K562 (cell line): ENCODE measurements at places on chromosomes 11 and 22.

DNA sequence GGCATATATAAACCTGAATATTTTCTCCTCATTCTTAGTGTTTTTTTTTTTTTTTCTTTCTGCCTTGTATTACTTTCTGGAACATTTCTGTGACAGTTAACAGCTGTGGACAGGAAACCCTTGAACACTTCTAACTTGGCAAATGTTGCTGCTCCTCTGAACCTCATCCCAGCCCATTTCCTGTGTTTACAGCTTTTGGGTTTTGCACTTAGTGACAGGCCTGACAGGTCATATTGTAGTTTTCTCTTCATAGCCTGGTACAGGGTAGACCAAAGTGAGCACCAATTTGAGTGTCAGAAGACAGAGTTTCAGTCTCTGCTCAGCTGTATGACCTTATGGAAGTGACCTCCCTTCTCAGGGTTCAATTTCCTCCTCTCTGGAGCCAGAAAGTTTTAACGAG is 91.6 kb downstream of the STIM1 start:
- DNase-seq: no peak

- DNase-seq: no peak
Measured at GRCh38 chr11:133123366-133123765, 408.9 kb downstream of the OPCML start.

- DNase-seq: no peak
Measured at GRCh38 chr22:17874231-17874905, 100.1 kb upstream of the BID start.

- DNase-seq: peak; percentile 31
Measured at GRCh38 chr11:73141309-73142127, 600 bp downstream of the FCHSD2 start.

- DNase-seq: no peak
Measured at GRCh38 chr11:57095417-57095816, 86.3 kb upstream of the LRRC55 start.

DNA sequence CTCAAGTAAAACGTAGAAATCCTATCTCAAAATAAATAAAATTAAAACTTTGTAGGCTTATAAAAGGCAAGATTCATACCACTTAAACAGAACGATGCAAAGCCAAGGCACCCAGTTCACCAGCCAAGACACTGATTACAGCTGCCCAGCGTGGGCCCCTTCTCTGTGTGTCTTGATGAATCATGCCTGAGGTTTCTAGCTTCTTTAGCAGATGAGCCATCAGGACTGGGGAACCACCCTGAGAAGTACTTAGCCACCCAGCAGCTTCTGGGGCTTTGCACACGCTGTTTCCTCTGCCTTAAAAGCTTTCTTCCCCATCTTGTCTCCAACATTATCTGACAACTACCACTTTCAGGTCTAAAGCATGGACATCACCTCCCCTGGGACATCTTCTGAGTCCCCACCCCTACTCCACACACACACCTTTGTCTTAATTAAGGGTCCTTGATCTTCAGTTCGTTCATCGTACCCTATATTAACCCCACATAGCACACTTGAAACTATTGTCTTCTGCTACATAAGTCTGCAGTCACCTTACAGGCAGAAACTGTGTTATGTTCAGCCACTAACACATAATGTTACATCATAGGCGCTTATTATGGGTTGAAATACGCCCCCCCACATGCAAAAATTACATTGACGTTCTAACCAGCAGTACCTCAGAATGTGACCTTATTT is 8.7 kb upstream of the LAYN start:
- no peak for DNase-seq

DNA sequence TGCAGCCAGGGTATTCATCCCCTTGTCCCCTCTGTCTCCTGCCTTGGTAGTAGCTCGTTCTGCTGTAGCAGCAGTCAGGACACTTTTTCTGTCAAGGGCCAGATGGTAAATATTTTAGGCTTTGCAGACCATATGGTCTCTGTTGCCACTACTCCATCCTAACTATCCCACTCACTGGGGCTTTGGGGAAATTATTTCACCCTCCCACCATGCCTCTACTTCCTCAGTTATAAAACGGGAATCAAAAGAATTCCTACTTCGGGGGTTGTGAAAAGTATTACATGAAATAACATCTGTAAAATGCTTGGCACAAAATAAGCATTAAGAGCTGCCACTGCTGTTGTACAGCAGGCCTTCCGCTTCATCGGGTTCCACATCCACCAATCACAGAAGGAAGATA is 89.9 kb upstream of the LDLRAD3 start:
- DNase-seq: no peak

DNA sequence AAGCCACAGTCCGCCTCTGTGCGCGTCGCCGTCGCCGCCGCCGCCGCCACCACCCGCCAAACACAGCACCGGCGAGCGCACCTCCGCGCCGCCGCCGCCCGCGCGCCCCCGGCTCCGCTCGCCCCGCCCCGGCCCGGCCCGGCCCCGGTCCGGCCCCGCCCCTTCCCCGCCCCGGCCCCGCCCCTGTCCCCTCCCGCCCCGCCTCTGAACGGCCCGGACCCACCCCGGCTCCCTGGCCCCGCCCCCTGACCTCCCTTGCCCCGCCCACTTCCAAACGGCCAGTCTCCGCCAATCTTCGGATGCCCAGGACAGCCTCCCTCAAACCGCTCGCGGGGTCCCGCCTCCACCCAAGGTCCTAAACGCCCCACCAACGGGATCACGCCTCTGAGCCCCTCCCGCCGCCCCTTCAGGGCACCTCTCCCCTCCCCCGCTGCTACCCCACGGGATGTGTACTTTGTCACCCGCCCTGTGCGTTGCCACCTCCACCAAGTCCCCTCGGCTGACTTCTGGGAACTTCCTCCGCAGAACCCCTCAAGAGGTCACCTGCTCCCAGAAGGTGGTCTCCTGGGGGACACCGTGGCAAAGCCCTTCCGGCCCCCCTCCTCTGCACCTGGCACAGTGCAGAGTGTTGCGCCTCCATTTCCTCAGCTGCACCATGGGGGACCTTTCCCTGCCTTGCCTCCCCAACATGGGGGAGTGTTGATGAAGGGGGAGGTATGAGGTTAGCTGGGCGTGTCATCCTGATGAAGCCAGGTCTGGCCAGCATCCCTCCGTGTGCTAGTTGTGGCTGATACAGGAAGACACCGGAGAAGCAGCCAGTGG is at the start of gene KIAA0930:
TSS of gene KIAA0930 (minus strand) at position 85 of the 822 bp plus-strand sequence. CDS start 191 bp downstream, outside the sequence.
- peak; percentile 98 for DNase-seq

- no peak for DNase-seq
Measured at GRCh38 chr11:87443707-87444106, 406.0 kb downstream of the TMEM135 start.

- DNase-seq: no peak
Measured at GRCh38 chr11:27700351-27701301, at the start of gene BDNF. Gene BDNF, minus strand, starts transcription at chr11:27700455. Its CDS starts 41,891 bp downstream, at chr11:27658564.

DNA sequence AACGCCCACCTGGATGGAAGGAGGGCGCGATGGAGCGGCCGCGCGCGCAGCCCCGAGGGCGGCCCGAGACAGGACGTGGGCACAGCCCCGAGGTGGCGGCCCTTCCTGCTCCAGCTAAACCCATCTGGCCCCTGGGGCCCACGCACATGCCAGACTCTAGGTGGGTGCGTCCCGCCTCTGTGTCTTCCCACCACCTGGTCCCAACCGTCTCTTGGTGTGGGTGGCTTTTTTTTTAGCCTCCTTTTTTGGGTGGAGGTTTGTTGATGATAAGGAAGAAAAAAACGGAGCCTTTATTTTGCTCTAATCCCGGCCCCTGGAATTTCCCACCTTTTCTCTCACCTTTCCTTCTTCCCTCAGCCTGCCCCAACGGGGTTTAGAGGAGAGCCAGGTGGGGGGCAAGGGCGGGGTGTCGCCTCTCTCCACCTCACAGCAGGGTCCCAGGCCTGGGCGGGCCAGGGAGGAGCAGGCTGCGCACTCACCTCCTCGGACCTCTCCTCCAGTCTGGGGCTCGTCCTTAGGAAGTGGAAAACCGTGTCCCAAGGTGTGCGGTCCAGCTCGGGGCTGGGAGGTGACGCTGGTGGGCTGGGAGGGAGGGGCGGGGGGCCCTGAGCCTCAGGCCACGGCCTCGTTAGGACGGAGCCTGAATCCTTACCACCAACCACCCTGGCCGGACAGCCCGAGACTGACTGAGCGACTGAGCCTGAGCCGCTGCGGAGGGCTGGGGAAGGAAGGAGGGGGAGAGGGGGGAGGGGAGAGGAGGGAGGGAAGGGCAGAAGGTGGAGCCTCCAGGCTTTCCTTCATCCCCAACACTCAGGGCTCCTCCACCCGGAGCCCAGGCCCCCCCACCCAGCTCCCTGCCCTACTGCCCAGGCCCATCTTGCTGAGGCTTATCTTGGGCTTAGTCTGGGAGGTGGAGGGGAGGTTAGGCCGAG is at the start of gene SOX10:
TSS of gene SOX10 (minus strand) at position 696 of the 932 bp plus-strand sequence. CDS start 771 bp downstream, outside the sequence.
- DNase-seq: no peak

GRCh38 chr11:100639140-100639539 is 47.9 kb upstream of the ARHGAP42 start:
- no peak for DNase-seq

GRCh38 chr11:104916442-104916841 is 18.2 kb upstream of the CASP12 start:
- no peak for DNase-seq

- no peak for DNase-seq
Measured at GRCh38 chr11:119169282-119169719, 776 bp downstream of the NLRX1 start.

- no peak for DNase-seq
Measured at GRCh38 chr11:65585396-65586246, 9.8 kb downstream of the EHBP1L1 start.

GRCh38 chr11:128188346-128189004 is 398.9 kb downstream of the ETS1 start:
- DNase-seq: no peak

DNA sequence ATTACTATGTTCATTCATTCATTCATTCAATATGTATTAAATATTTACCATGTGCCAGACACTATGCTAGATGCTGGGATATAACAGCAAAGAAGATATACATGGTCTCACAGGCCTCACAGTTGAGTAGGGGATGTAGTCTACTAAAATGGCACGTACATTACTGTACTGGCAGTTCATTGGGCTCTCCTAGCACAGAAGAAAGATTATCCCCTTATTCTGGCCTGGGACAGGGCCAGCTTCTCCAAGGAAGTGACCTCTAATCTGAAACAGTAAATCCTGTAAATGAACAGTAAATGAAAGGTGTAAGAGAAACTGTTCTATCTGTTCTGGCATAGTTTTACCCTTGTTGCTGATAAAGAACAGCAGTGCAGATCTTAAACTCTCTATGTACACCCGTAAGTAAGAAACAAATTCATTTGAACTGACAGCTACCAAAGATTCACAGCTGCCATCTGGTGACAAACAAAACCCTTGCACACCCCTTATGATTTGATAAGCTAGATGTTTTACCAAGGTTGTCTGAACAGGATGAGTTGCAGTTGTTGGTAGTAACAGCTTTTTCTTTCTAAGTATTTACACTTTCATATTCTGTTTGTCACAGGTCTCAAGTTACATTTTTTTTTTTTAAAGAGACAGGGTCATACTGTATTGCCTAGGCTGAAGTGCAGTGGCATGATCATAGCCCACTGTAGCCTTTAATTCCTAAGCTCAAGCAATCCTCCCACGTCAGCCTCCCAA is 263.1 kb downstream of the TMEM135 start:
- no peak for DNase-seq

GRCh38 chr11:46920755-46921154 is 2.4 kb upstream of the LRP4 start:
- no peak for DNase-seq

DNA sequence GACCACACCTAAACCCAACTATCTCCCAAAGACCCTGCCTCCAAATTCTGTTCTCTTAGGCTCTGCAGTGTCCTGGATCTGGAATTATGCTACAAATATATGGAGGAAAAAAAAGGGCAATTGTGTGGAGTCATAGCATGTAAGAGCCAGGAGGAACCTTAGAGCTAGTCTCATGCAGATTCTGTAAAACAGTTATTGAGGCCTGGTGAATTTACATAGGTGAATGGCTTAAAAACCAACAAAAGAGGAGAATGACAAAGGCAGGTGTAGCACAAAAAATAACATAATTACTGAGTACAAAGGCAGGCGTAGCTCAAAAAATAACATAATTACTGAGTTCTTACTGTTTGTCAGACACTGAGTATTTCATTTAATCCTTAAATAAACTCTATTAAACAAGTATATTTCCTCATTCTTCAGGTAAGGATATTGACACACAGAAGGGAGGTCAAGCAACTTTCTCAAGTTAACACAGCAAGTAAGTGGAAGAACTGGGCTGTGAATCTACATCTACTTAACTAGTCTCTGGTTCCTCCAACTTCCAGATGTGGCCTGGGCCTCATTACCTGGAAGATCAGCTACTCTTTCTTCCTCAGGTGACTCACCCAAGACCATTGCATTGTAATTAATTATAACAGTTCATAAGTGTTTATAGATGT is 938.9 kb upstream of the TENM4 start:
- DNase-seq: no peak

DNA sequence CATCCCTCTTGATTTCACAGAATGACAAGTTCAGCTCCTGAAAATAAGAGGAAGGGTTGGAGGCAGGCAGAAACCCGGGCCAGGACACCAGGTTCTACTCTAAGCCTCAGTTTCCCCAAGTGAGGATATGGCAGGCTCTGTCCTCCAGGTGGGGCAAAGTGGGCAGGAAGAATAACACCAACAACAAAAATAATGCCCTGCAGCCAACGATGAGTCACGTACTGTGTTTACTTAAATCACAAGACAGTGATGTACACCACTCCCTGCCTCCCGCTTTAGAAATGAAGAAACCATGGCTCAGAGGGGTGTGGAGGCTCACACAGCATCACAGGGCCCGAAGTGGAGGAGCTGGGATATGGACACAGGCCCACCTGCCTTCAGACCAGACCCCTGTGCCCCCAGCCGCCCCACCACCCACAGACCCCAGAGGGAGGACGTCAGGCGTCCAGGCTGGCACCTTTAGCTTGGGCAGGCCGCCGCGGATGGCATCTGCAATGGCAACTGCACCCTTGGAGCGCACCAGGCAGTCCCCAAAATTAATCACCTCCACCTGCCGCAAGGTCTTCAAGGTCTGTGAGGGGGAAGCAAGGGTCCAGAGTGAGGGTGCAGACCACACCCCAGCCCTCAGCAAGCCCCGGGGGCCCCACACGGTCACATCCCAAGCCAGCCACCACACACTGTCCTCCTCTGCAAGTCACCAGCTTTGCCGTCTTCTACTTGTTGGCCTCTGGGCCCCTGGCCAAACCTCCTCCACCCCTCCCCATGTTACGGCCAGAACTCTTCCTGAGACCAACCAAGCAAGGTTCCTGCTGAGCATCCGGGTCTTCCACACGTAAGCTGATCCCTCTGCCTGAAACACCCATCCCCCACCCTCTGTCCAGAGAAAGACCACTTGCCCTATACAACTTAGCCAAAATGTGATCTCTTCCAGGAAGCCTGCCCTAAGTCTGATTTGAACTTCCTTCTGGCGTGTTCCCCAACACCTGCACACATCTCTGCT is 15.8 kb upstream of the CHADL start:
- DNase-seq: no peak
